ENCODE measurements at places on chromosomes 11 and 22.

- DNase-seq = no peak
Measured at GRCh38 chr11:63914896-63915691, 1.9 kb downstream of the RCOR2 start.

- no peak for DNase-seq
Measured at GRCh38 chr11:3665336-3666022, 5.7 kb downstream of the CHRNA10 start.

DNA sequence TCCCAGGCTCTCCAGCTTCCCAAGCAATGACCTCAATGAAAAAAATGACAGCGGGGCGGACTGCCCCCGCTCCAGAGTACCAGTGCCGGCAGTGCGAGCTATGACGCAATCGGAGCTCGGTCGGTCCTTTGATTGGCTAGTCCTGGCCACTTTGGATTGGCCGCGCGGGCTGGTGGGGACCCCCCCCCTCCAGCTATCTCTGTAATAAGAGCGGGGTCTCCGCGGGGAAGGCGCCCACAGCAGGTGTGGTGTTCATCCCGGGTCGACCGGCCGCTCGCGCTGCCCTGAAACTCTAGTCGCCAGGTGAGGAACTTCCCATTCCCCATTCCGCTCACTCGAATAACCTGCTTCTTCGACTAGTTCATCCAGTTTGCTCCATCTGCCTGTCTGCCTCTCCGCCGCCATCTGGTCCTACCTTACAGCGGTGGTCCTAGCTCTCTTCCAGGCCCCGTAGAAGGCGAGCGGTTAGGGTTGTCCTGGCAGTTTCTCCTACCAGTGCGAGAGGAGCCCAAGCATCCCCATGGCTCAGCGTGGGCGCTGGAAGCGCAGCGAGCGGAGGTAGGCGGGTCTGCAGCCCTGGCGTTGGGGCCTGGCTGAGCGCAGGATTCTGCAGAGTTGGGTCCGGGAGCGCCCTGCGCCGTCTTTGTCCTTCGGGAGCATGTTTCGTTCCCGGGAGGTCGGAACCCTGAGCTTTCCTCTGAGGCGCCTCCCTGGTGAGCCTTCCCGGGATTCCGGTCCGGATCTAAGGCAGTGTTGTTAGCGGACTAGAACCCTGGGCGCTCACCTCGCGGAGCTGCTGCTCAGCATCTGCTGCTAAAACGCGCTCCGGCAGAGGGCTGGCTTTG is at the start of gene CALCB:
Gene CALCB (plus strand): TSS at position 233 of the 845 bp plus-strand sequence. CDS start 1,126 bp downstream, outside the sequence.
- DNase-seq = no peak

- DNase-seq = peak; percentile 77
Measured at GRCh38 chr22:39960791-39961746, 872 bp downstream of the TMA7B start.
